ENCODE measurements at places on chromosomes 1 and 21.

- no peak for DNase-seq
These were observed 44.4 kb downstream of the RWDD3 start for GRCh38 chr1:95278173-95279006.

DNA sequence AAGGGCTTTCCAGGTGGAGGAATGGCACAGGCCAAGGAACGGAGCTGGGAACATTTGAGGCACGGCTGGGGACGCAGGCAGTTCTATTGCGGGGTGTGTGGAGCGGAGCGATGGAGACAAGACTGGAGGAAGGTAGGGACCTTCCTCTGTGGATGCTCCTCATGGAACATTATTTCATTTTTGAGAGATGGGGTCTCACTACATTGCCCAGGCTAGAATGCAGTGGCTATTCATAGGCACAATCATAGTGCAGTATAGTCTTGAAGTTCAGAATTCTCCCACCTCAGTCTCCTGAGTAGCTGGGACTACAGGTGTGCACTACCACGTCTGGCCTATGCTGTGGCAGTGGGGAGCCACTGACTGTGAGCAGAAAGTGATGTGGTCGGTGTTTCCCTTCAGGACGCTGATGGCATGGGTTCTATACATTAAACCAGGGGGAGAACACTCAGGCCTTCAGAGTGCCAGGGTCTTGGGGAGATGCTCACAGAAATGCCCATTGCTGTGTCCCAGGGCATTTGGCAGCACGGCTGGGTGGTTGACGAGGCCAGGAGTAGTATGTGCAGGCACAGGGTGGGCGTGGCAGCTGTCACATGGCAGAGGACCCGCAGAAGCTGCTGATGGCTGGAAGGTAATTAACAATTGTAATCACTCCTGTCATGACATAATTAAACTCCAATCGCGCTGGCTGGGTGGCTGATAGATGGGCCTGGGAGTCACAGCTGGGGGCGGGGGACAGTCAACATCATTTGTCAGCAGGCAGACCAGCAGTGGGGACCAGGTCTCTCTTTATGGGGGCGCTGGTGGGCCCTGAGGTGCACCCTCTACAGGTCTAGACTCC lies 40.8 kb upstream of the ACOT11 start:
- DNase-seq, result no peak

GRCh38 chr1:203526130-203526529 lies 32.2 kb downstream of the OPTC start:
- DNase-seq, result no peak

DNA sequence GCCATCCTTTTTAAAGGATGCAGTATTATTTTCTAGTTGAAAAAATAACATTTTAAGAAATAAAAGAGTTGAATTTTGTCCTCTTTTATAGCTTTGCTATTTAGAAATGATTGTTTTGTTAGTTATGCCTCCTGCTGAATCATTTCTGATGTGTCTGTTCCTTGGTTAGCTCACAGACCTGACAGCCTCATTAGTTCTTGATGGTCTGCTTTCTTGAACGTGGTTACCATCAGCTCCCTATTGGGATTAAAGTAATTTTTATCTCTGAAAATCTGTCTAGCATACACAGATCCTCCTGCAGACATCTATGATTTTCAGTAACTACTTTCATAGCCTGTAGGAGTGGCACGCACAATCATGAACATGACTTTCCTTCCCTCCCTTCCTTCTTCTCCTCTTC lies 447.6 kb upstream of the B3GALT2 start:
- DNase-seq, result no peak

DNA sequence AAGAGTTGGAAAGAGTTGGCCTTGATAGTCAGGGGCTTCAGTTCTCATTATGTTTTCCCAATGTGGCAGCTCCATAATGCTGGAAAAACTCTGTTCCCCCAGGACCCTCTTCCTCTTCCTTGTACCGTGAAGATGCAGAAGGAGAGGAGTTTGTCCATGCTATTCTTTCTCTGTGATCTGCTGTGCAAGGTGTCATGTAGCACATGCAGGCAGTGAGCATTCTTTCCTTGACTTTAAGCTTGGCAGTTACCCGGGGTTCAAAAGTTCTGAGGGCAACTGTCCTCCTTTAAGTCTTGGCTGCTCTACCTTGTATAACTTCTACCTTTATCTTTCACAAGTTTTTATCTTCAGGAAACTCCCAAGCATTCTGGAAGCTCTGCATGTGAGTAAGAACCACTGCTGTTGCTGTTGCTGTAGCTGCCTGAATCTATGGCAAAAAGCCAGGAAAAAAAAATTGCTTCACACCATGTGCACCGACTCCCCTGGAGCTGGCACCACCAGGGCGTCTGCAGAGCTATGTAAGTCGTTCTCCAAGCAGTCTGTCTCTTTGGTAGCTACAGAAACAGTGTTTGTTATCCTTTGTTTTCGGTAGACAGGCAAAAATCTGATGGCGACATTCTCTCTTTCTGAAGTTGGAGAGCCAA lies 42.7 kb upstream of the SLC16A1 start:
- no peak for DNase-seq

DNA sequence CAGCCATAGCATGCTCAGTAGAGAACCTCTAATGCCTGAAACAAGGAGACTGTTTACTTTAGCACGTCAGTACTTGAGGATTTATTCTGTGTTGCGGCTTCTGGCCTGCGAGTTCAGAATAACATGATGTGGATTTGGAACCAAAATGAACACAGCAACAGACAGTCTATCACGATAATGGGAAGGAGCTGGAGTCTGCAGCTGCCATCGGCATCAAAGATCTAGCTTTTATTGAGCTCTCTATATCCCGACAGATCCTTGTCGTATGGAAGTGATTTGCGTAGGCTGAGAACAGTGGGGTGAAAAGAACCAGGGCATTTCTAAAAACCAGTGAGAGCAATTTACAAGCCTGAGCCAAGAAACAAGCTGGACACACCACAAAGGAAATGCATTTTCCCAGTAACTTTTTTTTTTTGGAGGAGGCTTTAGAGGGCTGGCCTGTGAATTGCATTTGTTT lies 294.2 kb downstream of the KIF26B start:
- no peak for DNase-seq

- DNase-seq, result no peak
These were observed 60.6 kb upstream of the CD1D start for GRCh38 chr1:158119976-158120653.

DNA sequence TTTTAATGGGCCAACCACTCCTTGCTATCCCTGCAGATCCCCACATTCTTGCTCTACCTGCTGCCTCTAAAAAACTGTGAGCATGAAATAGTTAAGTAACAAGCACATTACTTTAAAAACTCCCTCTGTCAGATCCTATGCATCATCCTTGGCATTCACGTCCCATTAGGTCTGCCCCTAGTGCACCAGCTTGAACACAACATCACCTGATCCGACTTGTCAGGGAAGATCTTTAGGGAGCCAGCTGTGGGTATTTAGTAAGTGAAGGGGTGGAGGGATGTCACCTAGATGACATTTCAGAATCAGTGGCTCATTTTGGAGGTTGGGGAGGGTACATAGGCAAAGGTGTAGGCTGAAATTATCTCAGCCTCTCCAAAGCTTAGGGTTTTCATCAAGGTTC lies 33.5 kb downstream of the RXRG start:
- no peak for DNase-seq

GRCh38 chr1:185803241-185803640 lies 69.0 kb downstream of the HMCN1 start:
- DNase-seq, result no peak

- no peak for DNase-seq
These were observed at the start of gene ITGB2 for GRCh38 chr21:44920694-44921604. Gene ITGB2 (minus strand): TSS chr21:44920899. CDS start chr21:44910782, 10,117 bp downstream.

- DNase-seq, result no peak
These were observed 63.1 kb downstream of the TOR1AIP2 start for GRCh38 chr1:179814546-179814838.

GRCh38 chr1:205961405-205961804 lies 18.1 kb upstream of the SLC26A9 start:
- no peak for DNase-seq

DNA sequence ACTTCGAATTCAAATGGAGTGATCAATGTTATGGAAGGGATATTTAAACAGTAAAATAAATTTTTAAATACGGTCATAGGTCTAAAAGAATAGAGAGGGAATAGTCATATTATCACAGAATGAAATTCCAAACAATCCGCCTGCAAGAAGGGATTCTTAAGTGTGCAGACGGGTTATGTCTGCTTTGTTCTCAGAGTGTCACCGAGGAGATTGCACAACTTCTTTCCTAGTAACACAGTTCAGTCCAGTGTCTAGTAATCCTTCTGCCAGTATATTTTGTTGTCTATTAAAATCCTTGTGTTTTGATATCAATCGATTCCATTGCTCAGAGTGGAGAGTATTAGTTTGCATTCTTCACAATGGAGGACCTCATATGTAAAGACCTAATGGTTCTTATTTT lies 48.4 kb downstream of the LRRC53 start:
- no peak for DNase-seq

GRCh38 chr1:113429461-113430153 lies 39.3 kb downstream of the MAGI3 start:
- no peak for DNase-seq

GRCh38 chr1:35475856-35476674 lies 81.1 kb downstream of the KIAA0319L start:
- no peak for DNase-seq

GRCh38 chr1:55639051-55639450 lies 423.9 kb upstream of the USP24 start:
- DNase-seq, result no peak

DNA sequence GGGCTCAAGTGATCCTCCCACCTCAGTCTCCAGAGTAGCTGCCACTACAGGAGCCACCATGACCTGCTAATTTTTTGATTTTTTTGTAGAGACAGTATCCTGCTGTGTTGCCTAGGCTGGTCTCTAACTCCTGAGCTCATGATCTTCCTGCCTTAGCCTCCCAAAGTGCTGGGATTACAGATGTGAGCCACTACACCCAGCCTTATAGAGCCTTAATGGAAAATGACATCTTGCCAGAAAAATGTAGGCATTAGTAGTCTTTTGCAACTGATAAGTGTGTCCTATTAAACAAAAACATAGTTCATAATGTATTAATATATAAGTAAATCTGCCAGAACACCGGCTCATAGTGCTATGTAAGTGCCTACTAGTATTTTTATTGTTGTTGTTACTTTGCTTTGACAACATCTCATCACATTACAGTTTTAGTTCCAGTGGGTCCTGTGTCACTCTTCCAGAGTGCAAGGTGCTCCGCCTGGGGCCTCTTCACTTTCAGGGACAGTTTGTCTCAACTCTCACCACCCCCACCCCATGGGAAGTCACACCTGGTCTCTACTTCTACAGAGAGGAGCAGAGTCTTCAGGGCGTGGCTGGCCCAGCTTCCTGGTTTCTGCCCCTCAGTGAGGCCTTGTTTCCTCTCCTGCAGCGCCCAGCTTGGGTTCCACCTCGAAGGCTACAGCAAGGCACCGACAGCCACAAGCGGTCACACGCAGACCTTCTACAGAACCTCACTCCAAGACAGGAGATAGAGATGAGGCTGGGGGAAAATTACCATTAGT lies 30.1 kb downstream of the RHOU start:
- DNase-seq, result no peak

- no peak for DNase-seq
These were observed 31.7 kb upstream of the TADA1 start for GRCh38 chr1:166907763-166908162.

- no peak for DNase-seq
These were observed 111.9 kb downstream of the NGF start for GRCh38 chr1:115225993-115226685.

DNA sequence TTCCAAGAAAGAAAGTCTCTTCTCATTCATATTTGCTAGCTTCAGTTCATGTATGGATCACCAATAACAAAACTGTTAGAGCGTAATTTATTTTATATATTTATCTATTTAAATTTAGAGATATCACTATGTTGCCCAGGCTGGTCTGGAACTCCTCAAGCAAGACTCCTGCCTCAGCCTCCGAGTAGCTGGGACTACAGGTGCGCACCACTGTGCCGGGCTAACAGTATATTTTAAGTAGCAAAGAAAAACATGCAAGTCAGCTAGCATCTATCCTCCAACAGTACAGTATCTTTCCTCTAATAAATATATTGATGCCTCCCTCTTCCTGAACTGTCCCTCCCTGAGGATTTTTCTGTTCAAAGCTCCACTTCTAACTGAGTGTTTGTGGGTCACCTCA lies 21.5 kb downstream of the INPP5B start:
- no peak for DNase-seq

GRCh38 chr1:197126691-197127090 lies 19.8 kb downstream of the ASPM start:
- no peak for DNase-seq

DNA sequence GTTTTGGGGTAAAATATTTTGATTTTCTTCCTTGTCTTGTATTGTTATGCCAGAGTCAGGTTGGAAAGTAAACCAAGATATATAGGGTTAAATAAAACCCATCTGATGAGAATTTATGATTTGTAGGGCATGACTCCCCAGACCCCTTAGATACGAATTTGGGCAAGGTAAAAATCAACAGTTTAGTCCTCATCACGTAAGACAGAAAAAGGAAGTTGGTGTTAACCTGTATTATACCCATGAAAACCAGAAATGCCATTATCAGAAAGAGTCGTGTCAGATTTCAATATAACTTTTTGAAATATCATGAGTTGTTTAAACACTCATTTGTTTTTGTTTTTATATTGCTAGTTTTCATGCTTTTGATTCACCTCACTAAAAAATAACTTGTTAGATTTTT lies 11.8 kb downstream of the CEPT1 start:
- DNase-seq, result no peak

DNA sequence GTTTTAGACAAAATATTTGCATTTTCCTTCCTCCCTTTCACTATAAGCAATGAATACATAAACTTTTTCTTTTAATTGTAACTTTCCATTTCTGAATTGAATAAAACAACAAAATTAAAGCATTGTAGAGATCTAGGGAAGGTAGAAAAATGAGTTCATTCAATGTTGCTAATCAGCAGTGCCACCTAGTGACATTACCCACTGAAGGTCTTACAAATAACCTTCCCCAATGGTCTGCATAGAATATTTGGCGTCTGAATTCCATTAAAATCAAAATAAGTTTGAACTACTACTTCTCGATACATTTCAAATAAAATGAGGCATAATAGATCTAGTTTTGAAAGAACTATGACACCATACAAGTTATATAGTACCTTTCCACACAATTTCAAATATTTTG lies 19.6 kb downstream of the FH start:
- DNase-seq, result no peak

- DNase-seq, result no peak
These were observed 202.4 kb upstream of the UBE2U start for GRCh38 chr1:64001038-64001437.

DNA sequence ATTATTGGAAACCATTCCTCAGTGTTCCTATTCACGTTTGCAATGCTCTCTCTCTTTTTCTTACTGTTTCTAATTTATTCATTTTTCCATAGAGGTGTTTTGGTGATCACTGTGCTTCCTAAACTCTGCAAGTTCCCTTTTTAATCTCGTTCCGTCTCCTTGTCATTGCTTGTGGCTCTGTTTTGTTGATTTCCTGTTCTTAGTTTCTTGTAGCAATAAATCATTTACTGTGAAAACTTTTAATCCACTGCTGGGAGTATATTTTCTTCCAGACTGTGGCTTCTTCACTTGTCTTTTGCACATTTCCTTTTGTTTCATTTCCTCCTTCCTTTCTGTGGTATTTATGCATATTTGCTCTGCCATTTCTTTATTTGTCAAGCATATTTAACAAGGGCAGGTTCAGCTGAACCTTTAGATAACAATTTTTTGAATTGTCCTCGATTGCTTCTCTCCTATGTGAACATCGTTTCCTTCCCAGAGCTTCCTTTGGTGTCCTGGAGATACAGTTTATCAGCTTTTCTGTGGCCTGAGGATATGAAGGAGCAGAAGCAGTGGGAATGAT lies 3.6 kb downstream of the B3GALT5 start:
- DNase-seq, result no peak

- DNase-seq, result no peak
These were observed 120.0 kb upstream of the RRP15 start for GRCh38 chr1:218164930-218165700.
